HepG2 (cell line): ENCODE measurements at places on chromosomes 4 and X.

DNA sequence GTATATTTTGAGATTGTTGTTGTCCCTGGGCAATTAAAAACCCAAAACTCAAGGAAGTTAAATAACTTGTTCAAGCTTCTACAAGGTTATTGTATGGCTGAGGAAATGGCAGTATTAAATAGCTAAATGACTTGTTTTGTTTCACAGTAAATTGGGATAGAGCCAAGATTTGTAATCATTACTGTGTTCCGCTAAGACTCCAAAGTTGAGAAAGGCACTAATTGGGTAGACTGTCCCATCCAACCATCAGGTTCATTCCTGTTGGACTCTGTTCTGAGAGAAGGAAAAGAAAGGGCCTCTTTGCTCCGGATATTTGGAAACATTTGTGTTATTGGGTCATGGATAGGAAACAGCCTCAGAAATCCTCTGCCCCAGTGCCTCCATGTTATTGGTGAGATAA is 82.2 kb downstream of the DCLK2 start:
- no peak overlapping the region for H3K27ac ChIP-seq
- H3K36me3 ChIP-seq: no peaks in the 10 kb centered on the region
- no peaks in the 10 kb centered on the region for H3K4me1 ChIP-seq
- no peak for DNase-seq
- H3K4me3 ChIP-seq: no peak overlapping the region
- H3K27me3 ChIP-seq: no peaks in the 10 kb centered on the region

GRCh38 chr4:1660948-1661677 is 23.0 kb downstream of the FAM53A start:
- H3K27ac ChIP-seq: no peak overlapping the region
- H3K4me1 ChIP-seq: peaks cover 12% of the 10 kb centered on the region
- no peak for DNase-seq
- H3K27me3 ChIP-seq: no peaks in the 10 kb centered on the region
- no peaks in the 10 kb centered on the region for H3K36me3 ChIP-seq

DNA sequence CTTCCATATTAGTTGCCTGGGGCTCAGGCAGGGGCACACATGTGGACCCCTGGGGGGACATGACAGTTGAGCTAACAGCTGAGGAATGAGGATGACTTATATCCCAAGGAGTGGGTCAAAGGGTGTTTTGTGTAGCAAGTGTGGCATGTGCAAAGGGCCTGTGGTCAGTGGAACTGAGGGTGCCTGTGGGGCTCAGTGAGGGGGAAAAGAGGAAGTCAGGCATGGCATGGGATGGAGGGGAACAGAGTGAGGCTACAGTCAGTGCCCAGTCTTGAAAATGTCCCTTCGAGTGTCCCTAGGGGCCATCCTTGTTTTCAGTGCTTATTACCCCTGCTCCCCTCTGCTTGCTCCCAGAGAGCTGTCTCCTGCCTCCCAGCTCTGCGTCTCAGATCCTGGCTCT is 64.3 kb upstream of the CD99 start:
- no peak for DNase-seq
- H3K4me1 ChIP-seq: no peaks in the 10 kb centered on the region
- no peak overlapping the region for H3K27ac ChIP-seq
- peaks cover 28% of the 10 kb centered on the region for H3K36me3 ChIP-seq
- H3K4me3 ChIP-seq: no peak overlapping the region

DNA sequence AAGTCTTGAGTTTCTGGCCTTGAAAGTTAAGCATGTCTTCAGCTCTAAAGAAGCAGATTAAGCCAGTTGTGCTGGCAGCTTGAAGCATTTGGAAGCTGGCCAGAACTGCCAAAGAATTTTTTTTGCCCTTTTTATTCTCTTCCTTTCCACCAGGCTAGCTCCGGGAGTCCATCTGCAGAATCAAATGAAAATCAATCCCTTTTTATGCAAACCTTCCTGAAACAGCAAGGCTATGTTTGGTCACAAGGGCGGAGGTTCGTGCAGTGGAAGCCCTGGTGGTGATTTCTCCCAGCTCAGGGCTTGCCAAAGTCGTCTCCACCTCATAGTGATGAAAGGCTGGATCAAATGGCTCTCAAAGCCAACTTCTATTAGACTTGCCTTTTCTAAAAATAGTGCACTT is 21.6 kb upstream of the C4orf54 start:
- no peaks in the 10 kb centered on the region for H3K4me1 ChIP-seq
- no peaks in the 10 kb centered on the region for H3K36me3 ChIP-seq
- H3K27me3 ChIP-seq: no peaks in the 10 kb centered on the region
- no peak for DNase-seq

DNA sequence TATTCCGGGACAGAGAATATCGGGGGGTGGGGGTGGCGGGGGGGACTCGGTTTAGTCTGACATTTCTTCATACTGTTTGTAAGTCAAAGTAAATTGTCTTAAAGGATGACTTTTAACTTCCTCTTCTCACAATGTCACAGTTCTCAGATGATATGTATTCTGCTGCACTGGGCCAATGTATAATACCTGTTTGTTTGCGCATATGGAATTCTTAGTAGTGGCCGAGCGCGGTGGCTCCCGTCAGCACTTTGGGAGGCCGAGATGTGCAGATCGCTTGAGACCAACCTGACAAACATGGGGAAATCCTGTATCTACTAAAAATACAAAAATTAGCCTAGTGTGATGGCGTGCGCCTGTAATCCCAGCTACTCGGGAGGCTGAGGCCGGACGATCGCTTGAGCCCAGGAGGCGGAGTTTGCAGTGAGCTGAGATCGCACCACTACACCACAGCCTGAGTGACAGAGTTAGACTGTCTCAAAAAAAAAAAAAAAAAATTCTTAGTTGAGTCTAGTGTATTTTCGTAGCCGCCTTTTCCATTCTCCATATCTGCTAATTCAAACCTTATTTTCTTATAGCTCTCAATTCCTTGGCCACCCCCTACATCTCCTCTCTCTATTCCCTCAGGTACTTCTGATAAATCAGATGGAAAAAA is 851 bp downstream of the POLR2B start:
- peak overlapping the region; percentile 88 for H3K27ac ChIP-seq
- peak overlapping the region; percentile 90 for H3K4me3 ChIP-seq
- H3K36me3 ChIP-seq: no peaks in the 10 kb centered on the region
- H3K27me3 ChIP-seq: no peaks in the 10 kb centered on the region; the same call in 2 of the 3 replicates
- DNase-seq: peak; percentile 31

DNA sequence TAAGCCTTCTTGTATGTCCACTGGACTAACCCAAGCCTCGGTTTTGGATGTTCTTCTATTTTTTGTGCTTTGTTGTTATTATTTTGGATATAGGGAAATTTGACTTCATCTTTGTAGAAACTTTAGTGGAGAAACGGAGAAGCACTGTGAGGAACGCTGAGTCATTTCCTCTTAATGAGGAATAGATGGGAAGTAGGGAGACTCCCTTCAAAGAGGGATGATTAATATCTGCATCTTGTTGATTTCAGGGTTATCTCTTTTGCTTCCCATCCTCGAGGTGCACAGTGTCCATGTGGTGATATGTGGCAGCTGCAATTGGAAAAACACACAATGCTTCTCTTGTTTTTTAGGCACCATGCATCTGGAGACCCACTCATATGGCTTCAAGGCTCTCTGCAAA is 1147.9 kb downstream of the NLGN4X start:
- no peak for DNase-seq
- H3K4me1 ChIP-seq: no peaks in the 10 kb centered on the region
- H3K27me3 ChIP-seq: no peaks in the 10 kb centered on the region
- no peak overlapping the region for H3K27ac ChIP-seq

DNA sequence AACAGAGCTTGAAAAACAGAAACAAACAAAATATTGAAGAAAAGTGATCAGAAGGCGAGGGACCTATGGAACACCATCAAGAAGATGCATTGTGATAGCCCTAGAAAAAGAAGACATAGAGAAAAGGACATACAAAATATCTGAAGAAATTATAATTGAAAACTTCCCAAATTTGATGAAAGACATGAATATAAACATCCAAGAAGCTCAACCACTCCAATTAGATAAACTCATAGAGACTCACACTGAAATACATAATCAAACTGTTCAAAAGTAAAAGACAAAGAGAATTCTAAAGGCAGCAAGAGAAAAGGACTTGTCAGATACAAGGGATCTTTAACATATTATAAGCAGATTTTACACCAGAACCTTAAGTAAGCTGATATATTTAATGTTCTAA is 869.8 kb downstream of the PCDH18 start:
- no peaks in the 10 kb centered on the region for H3K36me3 ChIP-seq
- no peaks in the 10 kb centered on the region for H3K4me1 ChIP-seq
- no peak overlapping the region for H3K27ac ChIP-seq
- DNase-seq: no peak
- no peaks in the 10 kb centered on the region for H3K27me3 ChIP-seq
- no peak overlapping the region for H3K4me3 ChIP-seq

DNA sequence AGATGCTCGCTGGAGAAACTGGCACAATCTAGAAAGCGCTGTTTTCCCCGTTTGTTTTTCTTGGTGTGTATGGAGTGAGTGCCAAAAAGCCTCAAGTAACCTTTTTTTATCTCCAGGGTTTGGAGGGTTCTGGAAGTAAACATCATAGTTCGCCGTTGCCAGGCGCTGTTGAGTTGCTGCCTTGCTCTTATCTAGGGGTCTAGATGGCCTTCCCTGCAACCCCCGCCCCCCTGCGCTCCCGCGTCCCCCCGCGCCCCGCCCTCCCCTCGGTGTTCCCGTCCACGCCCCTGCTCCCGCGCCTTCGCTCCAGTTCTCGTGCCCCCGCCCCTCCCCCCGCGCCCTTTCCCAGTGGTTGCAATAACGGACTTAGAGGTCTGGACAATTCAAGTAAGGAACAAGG is 555 bp upstream of the GCNA start:
- no peak overlapping the region for H3K27ac ChIP-seq
- H3K4me3 ChIP-seq: no peak overlapping the region
- H3K36me3 ChIP-seq: peaks cover 11% of the 10 kb centered on the region; the same call in 1 of the 3 replicates

- 0 out of 2 replicates have a peak, but pooled peaks cover 8% of the 10 kb centered on the region for H3K4me1 ChIP-seq
- no peak for DNase-seq
- H3K27me3 ChIP-seq: peaks cover 41% of the 10 kb centered on the region; the same call in 2 of the 3 replicates
Measured at GRCh38 chr4:1096841-1097240, 16.5 kb downstream of the RNF212 start.

- H3K4me1 ChIP-seq: no peaks in the 10 kb centered on the region
- no peaks in the 10 kb centered on the region for H3K36me3 ChIP-seq
- H3K27me3 ChIP-seq: no peaks in the 10 kb centered on the region
- DNase-seq: no peak
- no peak overlapping the region for H3K27ac ChIP-seq
Measured at GRCh38 chr4:182188622-182189021, 54.6 kb upstream of the TENM3 start.
